Stromal cell of bone marrow (primary cell): ENCODE measurements at places on chromosomes 2 and 18.

DNA sequence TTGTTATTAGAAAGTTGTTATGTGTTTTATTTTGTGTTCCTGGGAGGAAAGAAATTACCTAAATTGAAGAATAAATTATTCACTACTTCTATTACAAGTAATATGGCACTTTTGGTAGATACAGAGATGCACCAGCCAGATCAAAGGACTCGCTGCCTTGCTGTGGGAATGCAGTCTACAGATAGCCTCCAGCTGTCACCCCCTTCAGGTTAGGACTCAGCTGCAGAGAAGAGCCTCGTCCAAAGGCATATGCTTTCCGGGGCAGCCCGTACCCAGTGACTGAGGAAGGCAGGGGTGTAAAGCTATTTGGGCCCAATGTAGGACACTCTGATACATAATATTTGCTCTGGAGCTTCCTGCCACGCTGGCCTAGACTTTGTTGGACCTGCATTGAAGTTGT, 90.2 kb downstream of the CCDC148 start:
- DNase-seq: no peak

- peak; percentile 84 for DNase-seq
These were observed 10.5 kb downstream of the PCARE start for GRCh38 chr2:29063646-29064345.

DNA sequence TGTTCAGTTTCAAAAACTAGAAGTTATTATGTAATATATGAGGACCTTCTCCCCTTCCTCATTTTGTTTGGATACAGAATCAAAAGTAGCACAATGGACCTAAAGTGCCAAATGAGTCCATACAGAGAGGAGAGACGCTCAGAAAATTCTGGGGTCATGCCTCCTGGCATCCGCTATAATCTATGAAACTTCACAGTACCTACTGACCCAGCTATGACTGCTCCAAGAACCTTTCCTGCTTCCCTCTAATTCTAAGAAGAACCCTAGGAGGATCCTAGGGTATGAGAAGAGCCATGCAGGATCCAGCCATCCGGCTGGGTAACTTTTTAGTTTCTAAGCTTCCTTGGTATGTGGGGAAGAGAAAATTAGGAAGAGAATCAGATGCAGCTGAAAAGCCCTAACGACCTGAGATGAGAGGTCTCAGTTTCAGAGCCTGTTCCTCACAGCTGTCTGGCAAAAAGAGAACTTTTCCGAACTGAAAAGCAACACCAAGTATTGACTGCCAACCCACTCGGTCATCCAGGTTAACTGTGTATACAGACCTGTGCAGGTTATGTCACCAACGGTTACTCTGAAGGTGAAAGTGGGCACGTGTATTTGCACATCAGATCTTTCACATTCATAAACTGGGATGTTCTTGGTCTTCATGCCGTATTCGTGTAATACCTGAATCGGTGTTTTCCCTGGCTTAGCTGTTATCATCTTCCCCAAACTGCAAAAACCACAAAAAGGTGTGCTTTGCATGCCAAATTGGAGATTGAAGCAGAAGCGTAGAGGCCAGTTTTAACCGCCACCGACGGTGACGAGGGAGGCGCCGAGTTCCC, 1.1 kb downstream of the PRKRA start:
- no peak for DNase-seq

GRCh38 chr2:30098266-30099005, 48.4 kb upstream of the YPEL5 start:
- DNase-seq: no peak

GRCh38 chr2:230924470-230925341, at the start of gene GPR55:
GPR55 (minus strand) TSS chr2:230925242; CDS start chr2:230910962, 14,280 bp downstream.
- DNase-seq: no peak

- DNase-seq: no peak
These were observed 464.6 kb downstream of the CNTNAP5 start for GRCh38 chr2:124489686-124490085.

DNA sequence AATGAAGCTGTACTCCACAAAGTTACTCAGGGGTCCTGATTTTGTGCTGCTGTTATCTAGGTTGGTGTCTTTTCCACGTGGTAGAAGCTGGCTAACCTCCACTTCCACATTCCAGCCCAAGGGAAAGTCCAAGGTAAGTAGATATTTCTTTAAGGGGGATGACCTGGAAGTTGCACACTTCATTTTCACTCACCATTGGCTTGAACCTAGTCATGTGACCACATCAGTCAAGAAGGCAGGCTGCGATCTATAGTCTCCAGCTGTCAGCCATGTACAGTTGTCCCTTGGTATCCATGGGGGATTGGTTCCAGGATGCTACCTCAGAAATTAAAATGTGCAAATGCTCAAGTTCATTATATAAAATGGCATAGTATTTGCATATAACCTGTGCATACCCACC, 31.9 kb upstream of the TGIF1 start:
- DNase-seq: no peak

DNA sequence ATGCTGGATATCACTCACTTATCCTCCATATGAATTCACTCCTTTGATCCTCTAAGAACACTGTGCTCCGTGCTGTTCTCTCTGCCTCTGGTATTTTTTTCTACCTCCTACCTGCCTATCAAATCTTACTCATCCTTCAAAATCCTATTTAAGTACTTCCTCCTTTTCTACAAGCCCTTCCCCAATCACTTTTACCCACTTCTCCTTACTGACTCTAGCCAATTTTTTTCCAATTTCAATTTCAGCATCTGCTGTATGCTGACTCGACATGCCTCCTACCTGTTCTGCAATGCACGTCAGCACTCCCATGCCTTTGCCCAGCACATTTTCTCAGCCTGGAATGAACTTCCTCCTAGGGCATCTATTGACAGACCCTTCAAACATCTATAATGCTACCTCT, 37.3 kb upstream of the LNPK start:
- no peak for DNase-seq

DNA sequence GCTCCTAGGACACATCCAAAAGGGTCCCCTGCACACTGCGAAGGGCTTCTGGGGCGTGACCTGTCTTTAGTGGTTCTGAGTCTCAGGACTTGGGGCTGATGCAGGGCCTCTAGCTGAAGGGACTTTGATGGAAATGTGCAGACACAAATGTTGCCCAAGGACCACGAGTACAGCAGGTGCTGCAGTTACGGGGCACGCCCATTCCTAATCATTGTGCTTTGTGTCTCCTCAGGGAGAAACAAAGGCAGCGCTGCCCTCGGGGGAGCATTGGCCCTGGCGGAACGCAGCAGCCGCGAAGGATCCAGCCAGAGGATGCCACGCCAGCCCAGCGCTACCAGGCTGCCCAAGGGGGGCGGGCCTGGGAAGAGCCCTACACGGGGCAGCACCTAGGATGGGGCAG, 8.0 kb downstream of the TUBA3E start:
- no peak for DNase-seq

- no peak for DNase-seq
These were observed 35.6 kb downstream of the SEMA4F start for GRCh38 chr2:74689671-74690070.

GRCh38 chr2:179584760-179585159, 276.7 kb downstream of the ZNF385B start:
- DNase-seq: no peak

GRCh38 chr18:59940068-59940467, 40.3 kb downstream of the PMAIP1 start:
- DNase-seq: no peak

- DNase-seq: no peak
These were observed 18.4 kb downstream of the NCOA1 start for GRCh38 chr2:24509425-24509824.

- DNase-seq: no peak
These were observed 126.6 kb upstream of the CREB1 start for GRCh38 chr2:207403141-207403540.
